H1 (cell line): ENCODE measurements at places on chromosomes 4 and X. TPM values are rescaled to one million over a fixed set of nuclear protein-coding genes. Genes with fewer than 3 reads are reported as not detected.

DNA sequence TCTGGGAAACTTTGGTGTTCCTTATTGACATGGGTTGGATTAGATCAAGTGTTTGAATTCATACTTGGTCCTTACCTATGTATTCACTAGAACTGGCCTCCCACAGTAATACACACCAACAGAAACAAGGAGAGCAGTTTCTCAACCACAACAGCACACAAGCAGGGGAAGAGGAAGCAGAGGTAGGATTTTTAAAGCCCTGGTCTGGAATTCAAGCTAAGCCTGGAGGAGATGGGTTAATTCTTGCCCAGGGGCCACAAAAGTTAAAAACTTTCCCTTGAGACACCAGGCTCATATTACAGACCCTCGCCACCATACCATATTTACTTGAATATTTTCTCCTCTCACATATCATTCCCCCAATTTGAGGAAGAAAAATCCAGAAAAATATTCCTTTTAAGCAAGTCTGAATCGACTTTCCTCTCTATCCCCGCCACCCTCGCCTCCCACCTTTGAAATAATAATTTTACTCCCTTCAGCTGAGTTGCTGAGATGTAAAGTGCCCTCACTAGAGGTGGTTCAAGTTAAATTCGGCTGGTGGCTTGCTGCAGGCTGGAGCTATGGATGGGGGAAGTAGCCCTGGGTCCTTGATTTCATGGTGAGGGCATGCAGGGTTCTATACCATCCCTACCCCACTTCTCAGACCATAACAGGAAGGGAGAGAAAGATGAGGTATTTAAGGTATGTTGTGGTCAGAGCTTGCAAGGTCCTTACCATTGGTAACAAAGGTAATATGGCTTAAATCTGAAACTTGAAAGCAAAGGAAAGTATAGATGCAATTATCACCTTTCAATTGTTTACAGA is 440.2 kb downstream of the INPP4B start:
- no peak for DNase-seq

Gene FAM156A
- 11.0 and 13.6 TPM in 2 replicates for total RNA-seq

GRCh38 chr4:189533603-189534002 is 407.1 kb upstream of the FRG1 start:
- no peak for DNase-seq

GRCh38 chrX:6986915-6987314 is 160.6 kb upstream of the STS start:
- no peak for DNase-seq
